ENCODE measurements at places on chromosomes 6 and 20.

DNA sequence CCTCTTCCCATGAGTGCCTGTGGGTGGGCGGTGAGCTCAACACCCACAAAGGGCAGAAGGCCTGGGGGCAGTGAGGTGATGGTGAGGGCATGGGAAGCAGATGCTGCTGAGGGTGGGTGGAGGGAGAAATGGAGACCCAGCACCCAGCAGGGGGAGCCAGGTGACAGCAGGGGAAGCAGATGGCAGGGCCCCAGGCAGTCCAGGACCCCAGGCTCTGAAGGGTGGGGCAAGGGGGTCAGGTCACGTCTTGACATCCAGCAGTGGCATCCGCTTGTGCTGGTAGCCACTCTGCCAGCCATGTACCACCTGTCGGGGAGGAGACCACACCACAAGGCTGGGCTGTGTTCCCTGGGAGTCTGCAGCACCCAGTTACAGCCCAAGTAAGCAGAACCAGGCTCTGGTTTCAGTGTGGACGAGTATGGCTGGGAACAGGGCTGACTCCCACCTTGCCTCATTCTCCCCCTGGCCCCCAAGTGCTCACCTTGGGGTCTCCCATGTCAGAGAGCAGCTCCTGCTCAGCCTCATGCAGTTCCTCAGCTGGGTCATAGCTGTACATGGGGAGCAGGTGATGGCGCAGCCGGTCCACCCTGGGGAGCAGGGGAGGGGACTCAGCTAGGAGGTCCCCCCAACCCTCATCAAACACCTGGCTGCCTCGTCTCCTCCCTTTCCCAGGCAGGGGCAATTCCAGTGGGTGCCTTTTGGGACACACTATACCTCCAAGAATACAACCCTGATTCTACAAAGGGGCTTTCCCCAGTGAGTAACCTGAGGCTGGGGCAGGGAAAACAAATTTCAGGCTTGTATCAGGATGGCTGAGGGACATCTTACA, 2.0 kb downstream of the SMIM29 start:
- no peak for DNase-seq

DNA sequence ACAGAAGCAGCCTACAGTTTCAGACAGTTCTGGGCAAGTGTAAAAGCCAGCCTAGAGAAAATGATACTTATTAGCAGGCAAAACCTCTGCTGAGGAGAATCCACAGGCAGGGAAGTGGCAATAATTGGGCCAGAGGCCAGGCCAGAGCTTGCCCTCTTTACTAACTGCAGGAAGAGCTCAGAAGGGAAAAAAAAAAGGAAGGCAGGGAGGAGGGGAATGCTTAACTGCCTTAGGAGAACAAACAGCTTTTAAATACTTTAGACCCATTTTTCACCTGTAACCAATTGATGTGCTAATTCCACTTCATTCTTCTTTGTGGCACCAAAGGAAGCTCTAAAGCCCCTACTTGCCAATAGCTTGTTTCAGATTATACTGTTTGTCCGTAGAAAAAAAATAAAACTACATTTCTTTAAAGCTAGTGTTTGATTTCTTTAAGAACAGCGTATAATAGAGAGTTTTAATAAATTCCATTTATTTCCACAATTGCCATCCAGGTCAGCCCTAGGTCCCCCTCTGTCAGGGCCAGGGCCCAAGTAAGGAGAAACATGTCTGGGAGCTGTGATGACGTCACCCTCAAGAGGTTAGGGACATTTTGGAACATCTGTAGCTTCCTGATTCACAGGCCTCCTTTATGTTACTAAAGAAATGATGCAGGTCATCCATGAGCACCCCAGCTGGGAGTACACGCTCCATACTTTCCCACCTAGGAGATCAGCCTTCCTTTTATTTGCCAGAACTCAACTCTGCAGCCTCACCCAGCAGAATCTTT, 384.3 kb downstream of the CDC5L start:
- no peak for DNase-seq

- DNase-seq = no peak
Measured at GRCh38 chr6:147693181-147693580, 184.7 kb downstream of the SAMD5 start.

DNA sequence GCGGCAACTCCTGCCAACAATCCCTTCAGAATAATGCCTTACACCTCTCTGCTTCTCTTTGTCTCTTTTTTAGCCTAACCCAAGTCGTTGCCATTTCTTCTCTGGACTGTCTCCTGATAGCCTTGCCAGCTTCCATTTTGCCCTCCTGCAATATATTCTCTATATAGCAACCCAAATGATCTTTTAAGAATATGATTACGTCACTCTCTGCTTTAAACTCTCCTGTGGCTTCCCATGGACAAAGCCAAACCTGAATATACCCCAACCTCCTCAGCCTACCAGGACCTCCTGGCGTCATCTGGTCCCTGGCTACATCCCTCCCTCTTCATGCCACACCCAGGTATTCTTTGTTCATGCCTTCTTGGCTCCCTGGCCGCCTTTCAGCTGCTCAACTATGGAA, 126.5 kb upstream of the KCNK16 start:
- DNase-seq = no peak

GRCh38 chr6:122567034-122567433, 43.2 kb upstream of the PKIB start:
- no peak for DNase-seq

DNA sequence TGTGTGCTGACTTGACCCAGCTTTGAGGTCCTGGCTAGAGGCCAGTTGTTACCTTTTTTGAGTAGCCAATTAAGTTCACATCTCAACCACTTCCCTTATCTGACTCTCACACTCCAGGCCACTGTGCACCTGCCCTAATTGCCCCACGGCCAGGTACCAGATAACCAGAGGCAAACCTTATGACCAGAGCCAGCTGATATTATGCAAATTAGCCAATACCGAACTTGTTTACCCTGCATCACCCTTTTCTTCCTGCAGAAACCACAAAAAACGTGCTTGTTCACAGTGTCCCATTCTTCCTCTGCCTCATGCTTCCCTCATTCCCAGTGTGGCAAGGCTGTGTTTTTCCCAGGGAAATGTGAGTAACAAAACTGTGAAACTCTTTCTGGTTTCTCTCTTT, 89.3 kb downstream of the HTR1B start:
- DNase-seq = no peak

DNA sequence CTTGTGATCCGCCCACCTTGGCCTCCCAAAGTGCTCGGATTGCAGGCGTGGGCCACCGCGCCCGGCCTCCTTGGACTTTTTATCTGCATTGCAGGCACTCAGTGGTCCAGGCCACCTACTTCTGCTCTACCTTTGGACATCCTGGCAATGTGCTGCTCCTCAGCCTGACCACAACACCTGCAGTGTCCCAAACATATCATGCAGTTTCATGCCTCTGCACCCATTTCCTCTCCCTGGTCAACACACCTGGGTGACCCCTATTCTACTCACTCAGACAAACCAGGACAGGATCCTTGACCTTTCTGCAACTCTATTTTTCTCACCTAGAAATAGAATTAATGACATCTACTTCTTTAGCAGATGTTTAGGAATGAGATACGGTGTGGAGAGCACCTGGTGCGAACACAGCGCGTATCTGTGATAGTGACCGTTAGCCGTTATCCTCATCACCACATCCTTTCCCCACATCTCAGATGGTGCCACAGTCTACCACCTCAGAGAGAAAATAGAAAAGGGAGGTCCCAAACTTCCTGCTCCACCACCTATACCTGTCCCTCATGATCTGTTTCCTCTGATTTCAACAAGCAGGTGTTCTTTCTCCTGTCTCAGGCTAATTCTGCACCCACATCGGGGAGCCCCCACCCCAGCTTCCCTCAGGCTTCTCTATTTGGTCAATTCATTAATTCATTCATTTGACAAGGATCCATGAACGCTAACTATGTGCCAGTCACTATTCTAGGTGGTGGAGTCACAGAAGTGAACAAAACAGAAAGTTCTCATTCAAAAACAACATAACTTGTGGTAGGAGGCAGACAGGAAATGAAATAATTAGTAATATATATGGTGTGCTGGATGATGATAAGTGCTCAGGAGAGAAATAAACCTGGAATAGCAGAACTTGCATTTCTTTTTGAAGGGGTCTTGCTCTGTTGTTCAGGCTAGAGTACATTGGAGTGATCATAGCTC, 4.3 kb upstream of the BTN3A2 start:
- DNase-seq = peak; percentile 29

DNA sequence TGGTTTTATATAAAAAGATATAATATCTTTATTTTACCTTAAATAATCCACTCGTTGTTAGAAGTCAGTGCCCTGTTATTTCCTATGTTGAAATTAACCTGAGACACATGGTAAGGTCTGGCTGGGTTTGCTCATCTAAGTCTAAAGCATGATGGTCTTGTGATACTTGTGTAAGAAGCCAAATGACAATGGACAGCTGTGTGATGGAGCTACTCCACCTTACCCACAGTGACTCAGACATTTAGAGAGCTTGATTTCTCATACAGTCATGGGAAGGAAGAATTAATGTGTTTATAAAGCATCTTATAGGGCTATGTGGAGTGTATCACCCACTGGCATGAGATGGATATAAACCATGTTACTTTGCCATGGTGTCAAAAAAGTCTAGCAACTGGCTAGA, 11.7 kb downstream of the CTCFL start:
- no peak for DNase-seq

DNA sequence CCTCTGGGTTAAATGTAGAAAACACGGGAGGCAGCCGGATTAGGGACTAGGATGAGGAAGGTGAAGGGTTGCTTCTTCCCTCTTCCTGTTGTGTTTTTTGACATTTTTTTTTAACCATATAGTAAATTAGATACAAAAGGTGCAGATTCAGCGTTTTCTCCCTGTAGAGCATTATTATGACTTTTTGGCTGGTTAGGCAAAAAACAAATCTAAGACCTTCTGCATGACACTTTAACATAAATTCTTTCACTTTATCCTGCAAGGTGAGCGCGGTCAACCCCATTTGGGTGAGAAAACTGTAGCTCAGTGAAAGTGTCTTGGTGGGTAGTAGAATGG, 1.3 kb downstream of the SLC16A10 start:
- no peak for DNase-seq

GRCh38 chr6:158933079-158933595, 66.9 kb downstream of the RSPH3 start:
- no peak for DNase-seq

DNA sequence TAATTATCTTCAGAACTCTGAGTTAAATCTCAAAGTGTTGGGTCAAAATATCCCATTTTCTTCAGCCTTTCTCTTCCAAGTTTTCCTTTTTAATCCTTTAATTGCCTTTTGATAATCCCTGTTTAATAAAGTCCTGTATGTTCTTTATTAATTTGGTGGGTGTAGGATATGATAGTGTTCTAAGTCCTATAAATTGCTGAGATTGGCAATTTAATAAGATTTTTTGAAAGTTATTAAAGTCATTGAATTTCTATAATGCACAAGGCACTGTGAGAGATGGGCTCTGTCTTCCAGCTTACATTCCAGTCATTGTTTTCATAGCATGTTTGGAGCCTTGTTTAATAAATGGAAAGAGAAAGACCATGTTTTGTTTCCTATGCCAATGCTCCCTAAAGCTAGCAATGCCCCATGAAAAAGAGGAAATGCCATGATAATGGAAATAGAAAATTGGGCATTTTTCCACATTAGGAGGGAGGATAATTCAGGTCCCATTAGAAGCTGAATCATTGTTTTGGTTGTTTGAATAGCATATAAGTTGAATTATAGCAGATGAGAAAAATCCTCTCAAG, 404.8 kb downstream of the CD109 start:
- no peak for DNase-seq

- no peak for DNase-seq
Measured at GRCh38 chr6:108253241-108253640, 7.6 kb downstream of the SNX3 start.

GRCh38 chr20:47688385-47689381, 96.6 kb downstream of the SULF2 start:
- no peak for DNase-seq

DNA sequence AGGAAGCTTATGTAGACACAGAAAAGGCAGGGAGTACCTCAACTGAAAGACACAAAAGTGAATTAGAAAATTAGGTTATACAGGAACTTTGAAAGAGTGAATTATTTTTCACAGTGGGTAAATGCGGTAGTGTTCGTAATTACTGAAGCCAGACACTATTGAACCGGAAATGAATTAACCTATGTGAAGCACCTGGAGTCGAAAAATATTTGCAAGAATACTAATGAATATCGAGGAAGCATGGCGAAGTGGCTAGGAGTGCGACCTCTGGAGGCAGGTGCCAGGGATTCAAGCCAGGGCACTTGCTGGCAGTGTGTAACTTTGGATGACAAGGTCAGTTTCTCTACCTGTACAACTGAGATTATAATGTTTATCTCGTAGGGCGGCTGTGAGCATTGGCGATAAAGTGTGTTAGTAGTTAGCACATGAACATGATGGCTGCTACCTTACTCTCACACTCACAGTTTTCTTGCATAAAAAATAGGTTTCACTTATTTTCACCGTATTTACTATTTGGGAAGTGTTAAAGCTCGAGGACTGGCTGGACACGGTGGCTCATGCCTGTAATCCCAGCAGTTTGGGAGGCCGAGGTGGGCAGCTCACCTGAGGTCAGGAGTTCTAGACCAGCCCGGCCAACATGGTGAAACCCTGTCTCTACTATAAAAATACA, 567 bp upstream of the SLC18B1 start:
- DNase-seq = peak; percentile 87

DNA sequence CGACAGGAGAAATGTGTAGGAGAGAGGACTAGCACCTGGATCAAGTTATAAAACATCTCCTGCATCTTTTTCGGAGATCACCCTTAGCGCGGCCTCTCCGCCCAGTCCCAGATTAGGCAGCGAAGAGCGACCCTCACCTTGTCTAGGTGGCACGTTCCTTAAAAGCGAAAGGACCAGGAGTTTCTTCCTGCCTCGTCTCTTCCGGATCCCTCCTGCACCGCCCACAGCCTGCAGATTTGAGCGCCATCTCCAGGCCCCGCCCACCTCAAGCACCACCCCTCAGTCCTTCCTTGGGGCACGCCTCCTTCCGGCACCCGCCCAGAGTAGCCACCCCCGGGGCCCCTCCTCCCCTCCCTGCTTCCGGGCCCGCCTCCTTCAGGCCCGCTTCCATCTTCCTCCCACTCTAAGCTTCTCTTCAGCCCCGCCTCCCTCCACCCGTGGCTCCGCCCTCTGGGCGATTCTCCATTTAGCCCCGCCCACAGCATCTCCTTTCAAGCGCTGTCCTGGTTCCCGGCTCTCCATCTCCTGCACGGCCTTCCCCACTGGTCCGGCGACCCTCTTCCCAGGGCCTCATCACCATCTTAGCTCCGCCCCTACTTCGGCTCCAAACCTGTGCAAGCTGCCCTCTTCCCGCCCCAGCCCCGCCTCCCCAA, 662 bp upstream of the RALY start:
- peak; percentile 100 for DNase-seq

GRCh38 chr6:138590796-138591709, 91.8 kb upstream of the NHSL1 start:
- DNase-seq = peak; percentile 38

DNA sequence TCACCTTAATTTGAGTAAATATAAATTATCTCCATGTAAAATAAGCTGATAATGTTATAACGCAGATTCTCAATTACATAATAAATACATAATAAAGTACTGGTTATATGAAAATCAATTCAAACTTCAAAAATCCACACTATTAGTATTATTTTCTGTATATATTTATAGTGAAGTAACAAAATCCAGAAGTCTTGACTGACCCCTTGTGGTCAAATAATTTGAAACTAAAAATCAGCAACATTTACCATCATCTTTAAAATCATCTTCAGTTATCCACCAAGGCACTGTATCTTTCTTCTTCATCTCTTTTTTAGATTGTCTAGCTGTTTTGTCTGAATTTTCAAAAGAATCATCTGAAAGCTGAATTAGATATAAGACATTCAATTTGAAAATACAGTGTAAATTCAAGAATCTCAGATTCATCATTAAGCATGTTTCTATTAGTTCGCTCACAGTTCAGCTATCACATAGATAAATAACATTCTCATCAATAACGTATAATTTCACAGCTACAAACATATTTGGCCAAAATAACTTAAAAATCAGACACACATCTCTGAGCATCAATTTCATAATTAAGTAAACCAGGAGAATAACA, 6.5 kb downstream of the CEP162 start:
- no peak for DNase-seq
